ENCODE measurements at places on chromosomes 6 and 20.

DNA sequence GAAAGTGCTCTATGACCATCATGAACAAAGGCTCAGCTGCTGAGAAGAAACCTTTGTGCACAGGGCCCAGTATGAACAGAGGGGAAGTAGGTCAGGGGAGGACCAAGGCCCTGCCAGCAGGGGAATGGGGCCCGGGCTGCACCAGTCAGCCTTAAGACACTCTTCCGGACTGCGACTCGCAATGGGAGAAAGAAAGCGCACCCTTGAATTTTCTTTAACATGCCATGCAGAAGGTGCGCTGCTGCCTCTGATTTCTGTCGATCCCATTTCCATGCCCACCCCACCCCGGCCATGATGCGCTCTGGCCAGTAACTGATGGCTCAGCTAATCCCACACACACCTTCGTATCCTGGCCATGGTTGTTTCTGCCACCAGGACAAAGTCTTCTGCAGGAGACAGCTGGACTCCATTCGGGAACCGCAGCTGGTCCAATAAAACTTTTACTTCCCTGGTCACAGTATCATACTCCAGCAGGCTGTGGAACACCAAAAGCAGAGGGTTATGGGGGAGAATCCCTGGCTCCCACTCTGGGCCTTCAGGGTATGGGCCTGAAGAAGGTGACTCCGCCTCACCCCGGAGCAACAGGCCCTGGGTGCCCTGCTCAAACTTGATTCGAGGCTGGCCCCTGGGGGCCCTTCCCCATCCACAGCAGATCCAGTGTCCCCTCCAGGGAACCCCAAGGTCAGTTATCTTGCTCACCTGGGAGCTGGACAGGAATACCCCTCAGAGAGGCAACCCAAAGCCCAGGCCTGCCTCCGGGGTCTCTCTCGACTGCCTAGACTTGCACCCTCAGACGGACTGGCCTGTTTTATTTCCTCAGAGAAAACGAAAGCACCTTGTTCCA, 20.3 kb downstream of the CST7 start:
- peak; percentile 7 for DNase-seq

DNA sequence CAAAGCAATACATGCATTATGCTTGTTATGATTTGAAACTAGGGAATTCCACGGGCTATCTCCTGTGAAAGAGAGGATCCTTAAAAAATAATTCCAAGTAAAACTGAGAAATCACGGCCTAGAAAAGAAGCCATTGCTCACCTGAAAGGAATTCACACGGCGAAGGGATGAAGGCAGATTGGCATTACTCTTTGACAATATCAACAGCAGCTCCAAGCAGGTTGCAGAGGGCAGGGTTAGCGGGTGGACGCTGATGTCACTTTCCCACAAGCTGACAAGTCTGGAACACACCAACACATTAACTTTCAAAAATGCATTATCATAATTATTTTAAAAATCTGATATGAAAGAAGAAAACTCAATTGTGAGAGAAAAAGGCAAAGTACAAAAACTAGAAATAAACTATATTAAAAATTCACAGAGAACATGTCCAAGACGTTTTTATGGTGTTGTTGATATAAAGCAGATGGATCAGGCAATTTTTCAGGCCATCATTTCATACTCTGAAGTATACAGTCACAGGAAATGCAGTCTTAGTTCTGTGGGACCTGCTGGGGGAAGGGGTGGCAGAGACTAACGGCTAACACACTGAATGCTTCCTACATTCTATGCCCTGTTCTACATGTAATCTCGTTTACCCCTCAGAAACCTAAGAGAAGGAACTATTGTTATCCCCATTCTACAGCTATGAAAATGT, 108.3 kb downstream of the UBE3D start:
- DNase-seq = no peak

GRCh38 chr6:159806021-159806458, 6.0 kb downstream of the PNLDC1 start:
- no peak for DNase-seq

DNA sequence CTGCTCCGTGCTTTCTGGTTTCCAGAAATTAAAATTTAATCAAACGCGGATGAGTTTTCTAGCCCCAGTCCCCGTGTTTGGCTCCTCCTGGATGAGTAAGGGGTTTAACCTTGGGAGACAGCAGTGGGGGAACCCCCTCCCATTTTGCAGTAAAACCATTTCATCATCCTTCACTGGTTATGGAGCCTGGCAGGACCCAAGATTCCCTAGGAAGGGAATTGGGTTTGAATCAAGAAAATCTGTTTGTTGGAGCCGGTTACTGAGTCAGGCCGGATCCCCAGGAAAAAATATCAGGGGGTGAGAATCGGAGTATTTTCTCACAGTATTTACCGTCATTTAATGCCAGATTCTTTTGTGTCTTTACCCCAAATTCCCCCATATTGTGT, 754 bp downstream of the YWHAB start:
- no peak for DNase-seq

- no peak for DNase-seq
These were observed 126.6 kb downstream of the CDC5L start for GRCh38 chr6:44514085-44514484.

DNA sequence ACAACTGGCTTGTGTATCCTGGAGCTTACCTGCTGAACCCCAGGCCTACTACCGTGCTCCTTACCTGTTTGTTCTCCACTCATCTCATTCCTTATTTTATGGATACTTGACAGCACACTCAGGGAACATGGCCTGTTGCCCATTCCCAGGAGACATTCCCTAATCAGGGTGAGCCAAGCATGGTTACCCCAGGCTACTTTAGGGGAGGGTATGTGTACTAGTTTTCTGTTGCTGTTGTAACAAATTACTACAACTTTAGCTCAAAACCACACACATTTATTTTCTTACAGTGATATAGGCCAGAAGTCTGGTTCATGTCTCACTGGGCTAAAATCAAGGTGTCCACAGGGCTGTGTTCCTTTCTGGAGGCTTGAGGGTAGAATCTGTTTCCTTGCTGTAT, 15.0 kb upstream of the TRAM2 start:
- no peak for DNase-seq

GRCh38 chr6:42429836-42430235, 21.9 kb downstream of the TRERF1 start:
- no peak for DNase-seq

DNA sequence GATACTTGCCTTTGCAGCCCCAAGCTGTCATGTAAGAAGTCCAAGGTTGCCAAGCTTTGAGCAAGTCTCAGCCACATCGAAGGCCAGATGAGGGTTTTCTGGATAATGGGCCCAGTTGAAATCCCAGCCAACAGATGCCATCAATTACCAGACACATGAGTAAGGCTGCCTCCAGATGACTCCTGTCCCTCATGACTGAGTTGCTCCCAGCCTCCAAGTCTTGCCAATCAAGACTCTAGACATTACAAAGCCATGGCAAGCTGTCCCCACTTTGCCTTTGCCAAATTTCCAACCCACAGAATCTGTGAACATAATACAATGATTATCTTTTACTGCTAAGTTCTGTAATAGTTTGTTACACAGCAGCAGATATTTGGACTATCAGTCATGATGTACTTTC, 76.8 kb upstream of the ARMC2 start:
- DNase-seq = no peak

- DNase-seq = no peak
These were observed 649.7 kb upstream of the GJE1 start for GRCh38 chr6:141482796-141483597.

- DNase-seq = no peak
These were observed 16.1 kb downstream of the HIVEP1 start for GRCh38 chr6:12028213-12028612.

GRCh38 chr6:15400572-15401004, 154.7 kb downstream of the JARID2 start:
- DNase-seq = peak; percentile 34

DNA sequence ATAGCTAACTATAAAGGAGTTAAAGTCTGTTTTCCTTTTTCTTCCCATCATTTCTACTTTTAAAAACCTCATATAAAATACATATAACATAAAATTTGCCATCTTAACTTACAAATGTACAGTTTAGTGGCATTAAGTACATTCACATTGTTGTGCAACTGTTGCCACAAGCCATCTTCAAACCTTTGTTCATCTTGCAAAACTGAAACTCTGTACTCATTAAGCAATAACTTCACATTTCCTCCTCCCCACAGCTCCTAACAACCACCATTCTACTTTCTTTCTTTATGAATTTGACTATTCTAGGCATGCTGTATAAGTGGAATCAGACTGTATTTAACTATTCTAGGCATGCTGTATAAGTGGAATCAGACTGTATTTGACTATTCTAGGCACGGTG, 4.5 kb downstream of the CCDC170 start:
- no peak for DNase-seq

DNA sequence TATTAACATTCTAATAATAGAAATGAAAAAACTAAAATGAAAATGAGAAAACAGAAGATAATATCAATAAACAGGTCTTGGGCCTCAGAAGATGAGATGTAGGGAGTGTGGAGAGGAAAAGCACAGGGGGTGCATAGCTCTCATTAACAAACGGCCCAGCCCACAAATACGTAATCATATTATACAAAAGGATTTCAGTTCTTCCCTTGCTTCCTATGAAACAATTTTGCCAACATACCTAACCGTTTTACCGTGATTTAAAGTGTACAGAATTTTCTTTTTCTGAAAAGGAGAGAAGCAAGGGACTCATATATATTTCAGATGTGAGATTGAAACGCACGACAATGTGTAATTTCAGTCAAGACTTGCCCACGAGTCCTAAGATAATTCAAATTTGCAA, 136.0 kb downstream of the HFE start:
- no peak for DNase-seq

GRCh38 chr20:8875586-8875985, 193.3 kb upstream of the PLCB4 start:
- no peak for DNase-seq

DNA sequence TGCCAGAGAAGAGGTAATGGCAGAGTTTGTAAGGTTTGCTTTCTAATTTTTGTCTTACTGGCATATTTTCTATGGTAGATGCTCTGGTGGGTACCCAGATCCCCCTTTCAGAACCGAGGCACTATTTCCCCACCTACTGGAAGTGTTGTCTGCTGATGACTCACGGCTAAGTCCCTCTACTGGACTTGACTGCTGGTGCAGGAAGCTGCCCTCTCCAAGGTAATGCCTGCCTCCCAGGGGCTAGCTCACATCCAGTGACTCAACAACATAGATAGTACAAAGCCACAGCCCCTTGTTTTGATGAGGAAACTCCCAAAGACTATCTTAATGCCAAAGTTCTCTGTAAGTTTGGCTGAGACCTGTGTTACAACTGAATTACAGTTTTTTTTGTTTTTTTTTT, 285.4 kb upstream of the FLRT3 start:
- DNase-seq = no peak

DNA sequence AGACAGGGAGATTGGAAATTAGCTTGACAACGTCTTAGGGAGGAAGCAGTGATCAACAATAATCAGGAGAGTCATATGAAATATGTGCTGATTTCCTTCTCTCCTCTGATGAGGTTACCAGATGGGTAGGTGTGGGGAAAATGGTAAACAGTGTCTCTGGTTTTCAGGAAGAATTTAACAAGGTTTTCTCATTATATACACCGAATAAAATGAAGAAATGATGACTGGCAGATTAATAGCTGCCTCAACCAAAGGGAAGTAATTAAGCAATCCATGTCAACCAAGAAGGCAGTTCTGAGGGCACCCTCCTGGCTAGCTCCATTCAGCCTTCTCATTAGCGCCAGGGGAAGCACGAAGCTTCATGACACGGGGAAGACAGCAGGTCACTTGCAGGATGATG, 12.7 kb upstream of the RAMACL start:
- DNase-seq = no peak

- DNase-seq = no peak
These were observed 1418.5 kb downstream of the KHDRBS2 start for GRCh38 chr6:60867548-60867947.

GRCh38 chr6:163342571-163343539, 71.7 kb upstream of the QKI start:
- DNase-seq = no peak

- DNase-seq = no peak
These were observed 104.8 kb upstream of the HDAC2 start for GRCh38 chr6:114075777-114076176.

DNA sequence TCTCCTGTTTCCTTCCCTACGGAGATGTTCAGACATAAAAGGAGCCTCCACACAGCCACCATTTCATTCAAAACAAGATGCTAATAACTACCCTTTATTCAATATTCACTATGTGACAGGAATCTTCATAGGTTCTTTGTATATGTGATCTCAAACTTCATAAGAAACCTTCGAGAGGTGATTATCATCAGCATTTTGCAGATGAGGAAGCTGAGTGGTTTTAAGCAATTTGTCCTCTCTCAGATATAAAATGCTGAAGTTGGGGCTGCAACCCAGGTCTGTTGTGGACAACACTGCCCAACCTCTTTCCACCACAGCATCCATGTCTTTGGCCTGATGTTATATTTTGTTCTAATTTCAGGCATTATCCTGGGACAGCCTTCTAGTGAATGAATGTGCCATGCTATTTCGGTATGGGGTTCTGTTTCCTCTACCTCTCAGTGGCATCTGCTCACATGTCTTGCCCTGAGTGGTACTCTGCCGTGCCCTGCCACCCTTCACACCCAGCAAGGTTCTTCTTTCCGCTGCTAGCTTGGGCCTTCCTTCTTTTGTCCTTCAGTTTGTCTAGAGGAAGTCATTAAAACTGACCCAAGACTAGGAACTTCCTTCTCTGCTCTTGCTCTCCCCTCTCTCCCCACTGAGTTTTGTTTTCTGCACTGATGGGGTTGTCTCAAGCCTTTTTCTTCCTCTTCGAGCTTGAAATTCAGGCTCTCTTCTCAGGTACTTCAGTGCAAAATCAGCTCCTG, 300.9 kb upstream of the PRDM1 start:
- no peak for DNase-seq

GRCh38 chr6:107679457-107679856, 144.7 kb downstream of the SCML4 start:
- DNase-seq = no peak

Data from mucosa of gallbladder (tissue), 1 donor.